ENCODE measurements at places on chromosomes 3 and 15.

DNA sequence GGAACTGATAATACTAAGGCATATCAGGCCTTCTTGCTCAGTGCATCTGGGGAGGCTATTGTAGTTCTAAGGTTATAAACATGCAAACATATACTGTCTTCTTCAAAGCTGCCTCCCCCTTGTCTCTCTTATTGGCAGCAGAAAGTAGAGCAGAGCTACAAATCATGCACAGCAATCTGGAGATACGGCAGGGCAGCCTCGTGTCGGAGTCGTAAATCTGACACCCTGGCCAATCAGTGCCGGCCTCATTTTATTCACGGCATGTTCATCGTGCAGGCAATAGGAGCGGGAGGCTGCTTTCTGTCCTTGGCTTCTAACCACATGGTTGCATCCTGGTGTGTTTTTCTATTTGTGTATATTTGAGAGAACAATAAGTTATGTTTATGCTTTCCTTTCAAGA lies 300.2 kb upstream of the CNTN6 start:
- DNase-seq, result no peak

- DNase-seq, result no peak
Measured at GRCh38 chr3:36895496-36896409, 49.1 kb downstream of the TRANK1 start.

DNA sequence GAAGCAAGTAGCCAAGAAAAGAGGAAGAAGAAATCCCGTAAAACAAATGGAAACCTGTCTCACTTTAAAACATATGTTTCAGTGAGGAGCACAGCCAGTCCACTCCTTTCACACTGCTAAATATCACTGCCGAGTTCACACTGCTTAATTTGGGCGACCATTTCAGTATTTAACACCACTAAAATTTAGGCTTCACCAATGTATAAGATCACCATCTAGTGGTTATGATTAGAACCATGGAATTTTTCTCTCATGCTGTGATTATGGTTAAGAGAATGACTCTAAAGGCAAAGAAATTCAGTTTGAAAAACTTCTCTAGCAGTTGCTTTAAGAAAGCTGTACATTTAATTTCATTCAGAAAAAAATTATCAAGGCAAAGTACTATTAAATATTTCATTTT lies 16.6 kb downstream of the SLC4A7 start:
- peak; percentile 9 for DNase-seq

GRCh38 chr3:111321786-111322185 lies 220.2 kb upstream of the CD96 start:
- peak; percentile 8 for DNase-seq

DNA sequence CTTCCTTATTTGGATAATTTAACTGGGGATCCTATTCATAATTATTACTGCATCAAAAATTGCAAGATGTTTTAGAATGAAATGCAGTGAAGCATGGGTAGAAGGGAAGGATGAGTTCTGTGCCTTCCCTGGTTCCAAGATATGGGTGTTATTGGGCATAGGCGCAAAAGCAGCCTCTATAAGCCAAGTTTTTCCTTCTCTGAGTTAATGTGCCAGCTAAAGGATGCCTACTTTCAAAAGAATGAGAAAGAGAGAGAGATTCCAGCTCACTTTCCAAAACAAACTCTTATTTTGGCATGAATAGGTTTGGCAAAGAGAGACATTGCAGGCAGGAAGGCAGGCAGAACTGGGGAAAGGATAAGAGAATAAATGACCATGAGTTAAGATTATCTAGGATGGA lies 270.2 kb downstream of the TAFA4 start:
- no peak for DNase-seq

- DNase-seq, result no peak
Measured at GRCh38 chr3:9108876-9109567, 140.4 kb downstream of the SRGAP3 start.

DNA sequence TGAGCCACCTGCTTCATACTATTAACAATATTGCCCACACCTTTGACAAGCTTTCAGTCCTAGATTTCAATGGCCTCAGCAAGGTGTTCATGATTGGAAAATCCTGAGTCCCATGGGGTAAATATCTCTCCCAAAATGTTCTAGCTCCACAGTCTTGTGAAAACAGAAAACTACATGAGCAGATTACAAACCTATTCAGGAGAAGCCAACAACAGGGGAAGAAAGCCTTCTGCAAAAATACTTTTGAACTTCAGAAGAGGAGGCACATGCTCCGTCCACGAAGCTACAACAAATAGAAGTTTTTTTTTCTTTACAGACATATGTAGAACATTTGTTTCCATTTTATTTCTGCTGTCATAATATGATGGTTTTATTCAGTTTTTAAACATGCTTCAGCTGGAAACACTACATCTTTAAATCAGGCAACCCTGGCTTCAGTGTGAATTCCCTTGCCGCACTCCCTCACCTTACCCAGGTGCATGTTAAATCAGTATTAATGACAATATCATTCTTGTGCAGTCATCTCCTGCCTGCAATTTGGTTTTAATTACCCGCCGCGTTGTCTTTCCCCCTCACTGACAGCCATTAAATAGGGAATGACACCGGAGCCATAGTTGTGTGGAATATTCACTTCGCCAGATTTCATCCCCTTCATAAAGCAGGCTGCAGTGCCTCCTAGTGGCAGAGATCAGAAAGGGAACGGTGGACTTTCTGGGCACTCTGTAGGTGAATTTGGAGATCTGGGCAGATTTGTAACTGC lies 725.5 kb upstream of the ARRDC4 start:
- DNase-seq, result peak; percentile 4

DNA sequence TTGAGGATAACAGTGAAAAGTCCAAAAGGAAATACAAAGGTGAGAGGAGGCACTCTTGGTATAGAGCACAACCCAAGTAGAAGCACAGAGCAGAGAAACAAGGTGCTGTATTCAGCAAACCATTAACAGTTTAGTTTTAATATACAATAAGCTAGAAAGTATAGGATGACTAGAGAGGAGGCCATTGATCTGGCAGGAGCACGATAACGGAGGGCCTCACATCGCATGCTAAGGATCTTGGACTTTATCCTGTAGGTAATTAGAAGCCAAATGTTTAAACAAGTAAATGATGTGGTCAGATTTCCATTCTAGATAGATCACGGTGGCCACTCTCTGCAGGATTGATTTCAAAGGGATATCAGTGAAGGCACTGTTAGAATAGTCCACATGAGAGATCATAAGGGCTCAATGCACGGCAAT lies 935.0 kb downstream of the ROBO1 start:
- DNase-seq, result no peak

DNA sequence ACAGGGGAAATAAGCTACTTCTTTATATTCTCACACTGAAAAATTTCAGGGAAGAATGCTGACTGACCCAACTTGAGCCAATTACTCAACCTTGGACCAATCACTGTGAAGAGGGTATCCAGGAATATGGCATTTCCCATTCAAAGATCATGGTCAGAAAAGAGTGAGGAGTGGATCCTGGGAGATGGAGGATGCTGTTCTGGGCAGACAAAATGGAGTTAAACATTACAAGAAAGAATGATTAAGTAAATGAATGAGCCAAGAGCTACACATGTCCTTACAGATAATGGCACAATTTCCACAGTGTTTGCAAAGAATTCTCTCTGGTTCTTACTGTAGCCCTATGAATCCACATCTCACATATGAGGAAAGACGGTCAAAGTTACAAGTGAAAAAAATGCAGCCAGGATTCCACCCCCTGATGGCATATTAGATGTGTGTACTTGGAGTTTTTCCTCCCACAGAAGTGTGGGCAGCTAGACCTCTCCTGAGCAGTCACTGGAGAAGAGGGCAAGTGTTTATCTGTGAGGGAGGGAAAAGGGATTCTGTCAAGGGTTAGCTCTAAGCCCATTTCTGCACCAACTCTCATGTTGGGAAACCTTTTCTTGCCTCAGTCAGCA lies 33.8 kb downstream of the AMOTL2 start:
- no peak for DNase-seq

DNA sequence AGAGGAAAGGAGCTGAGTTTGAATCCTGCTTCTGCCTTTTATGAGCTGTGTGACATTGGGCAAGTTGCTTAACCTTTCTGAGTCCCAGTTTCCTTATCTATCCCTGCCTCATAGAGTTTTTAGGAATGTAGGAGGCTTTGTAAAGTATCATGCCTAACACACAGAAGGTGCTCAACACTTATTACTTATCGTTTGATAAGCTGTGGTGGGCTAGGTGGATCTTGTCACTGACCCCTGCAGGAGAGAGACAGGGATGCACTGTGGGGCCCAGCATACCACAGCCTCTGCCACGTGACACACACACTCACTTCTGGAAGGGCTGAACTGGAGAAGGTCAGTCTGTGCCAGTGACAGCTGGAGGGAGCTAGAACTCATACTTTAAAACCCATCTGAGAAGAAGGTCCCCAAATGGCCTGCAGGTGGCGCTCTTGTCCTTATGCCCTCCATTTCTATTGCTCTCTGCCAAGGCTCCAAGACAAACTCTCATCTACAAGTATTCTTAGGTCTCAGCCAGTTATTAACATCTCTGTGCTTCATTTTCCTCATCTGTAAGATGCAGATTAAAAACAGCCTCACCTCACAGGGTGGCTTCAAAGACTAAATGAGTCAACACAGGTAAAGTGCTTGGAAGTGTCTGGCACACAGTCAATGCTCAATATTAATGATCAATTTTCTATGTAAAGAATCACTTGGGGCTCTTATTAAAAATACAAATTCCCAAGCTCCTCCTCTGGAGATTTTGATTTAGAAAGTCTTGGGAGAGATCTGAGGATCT lies 57.5 kb upstream of the HACD2 start:
- DNase-seq, result peak; percentile 62

- DNase-seq, result peak; percentile 52
Measured at GRCh38 chr3:107506458-107506857, 16.3 kb upstream of the BBX start.

DNA sequence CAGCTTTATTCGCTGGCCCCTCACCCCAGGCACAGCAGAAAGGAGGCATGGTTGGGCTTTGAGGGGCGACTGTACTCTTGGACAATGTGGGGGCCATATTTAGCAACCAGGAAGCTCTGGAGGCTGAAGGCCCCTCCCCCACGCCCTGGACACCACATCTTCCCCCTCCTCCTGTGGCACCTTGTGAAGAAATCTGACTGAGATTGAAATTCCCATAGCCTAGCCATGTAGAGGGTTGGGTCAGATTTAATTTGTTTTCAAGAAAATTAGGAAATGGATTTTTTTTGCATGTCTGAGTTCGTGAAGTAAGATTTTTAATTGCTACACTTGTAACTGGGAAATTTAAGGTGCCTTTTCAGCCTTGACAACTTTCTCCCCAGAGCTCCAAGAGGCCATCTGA lies 24.5 kb downstream of the FSD2 start:
- DNase-seq, result no peak

DNA sequence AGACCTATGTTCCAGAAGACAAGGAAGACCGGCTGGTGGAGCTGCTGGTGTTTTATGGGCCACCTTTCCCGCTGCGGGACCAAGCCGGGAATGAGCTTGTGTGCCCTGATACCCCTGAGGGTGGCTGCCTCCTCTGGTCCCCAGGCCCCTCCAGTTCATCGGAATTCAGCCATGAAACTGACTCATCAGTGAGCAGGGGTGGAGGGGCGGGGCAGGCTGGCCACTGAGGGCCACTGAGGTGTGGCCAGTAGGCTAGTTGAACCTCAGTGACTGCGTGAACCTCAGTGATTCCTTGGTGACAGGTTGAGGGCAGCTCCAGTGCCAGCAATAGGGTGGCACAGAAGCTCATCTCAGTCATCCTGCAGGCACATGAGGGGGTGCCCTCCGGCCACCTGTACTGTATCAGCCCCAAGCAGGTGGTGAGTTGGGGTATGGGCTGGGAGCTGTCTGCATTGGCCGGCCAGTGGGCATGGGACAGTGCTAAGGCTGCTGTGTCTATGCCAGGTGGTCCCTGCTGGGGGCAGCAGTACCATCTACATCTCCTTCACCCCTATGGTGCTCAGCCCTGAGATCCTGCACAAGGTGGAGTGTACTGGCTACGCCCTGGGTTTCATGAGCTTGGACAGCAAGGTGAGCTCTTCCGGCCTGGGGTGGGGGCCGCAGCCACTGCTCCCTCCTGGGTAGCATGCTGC lies 20.3 kb downstream of the ACAA1 start:
- DNase-seq, result no peak

- DNase-seq, result no peak
Measured at GRCh38 chr3:142077859-142078500, 71.4 kb downstream of the TFDP2 start.

- no peak for DNase-seq
Measured at GRCh38 chr3:40701016-40701588, 176.3 kb downstream of the ZNF621 start.

GRCh38 chr3:160545504-160545871 lies 19.9 kb downstream of the KPNA4 start:
- no peak for DNase-seq

- DNase-seq, result no peak
Measured at GRCh38 chr3:58779934-58780333, 113.4 kb upstream of the FAM3D start.

DNA sequence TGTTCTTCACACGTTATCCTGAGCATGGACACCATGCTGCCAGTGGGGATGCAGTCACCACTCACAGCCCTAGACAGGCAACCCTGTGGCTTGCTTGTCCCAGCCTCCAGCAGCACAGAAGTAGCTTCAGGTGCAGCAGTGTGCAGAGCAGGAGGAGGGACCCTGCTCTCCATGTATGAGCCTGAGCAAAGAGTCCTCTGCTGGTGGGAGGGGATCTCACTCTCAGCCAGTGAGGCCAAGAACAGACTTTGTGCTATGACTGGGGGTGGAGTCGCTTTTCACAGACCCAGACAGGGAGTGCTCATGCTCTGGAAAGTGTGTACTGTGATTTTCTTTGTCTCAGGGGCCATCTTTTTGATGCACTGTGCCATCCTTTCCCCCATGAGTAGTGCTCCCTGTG lies 66.1 kb upstream of the NDN start:
- no peak for DNase-seq

DNA sequence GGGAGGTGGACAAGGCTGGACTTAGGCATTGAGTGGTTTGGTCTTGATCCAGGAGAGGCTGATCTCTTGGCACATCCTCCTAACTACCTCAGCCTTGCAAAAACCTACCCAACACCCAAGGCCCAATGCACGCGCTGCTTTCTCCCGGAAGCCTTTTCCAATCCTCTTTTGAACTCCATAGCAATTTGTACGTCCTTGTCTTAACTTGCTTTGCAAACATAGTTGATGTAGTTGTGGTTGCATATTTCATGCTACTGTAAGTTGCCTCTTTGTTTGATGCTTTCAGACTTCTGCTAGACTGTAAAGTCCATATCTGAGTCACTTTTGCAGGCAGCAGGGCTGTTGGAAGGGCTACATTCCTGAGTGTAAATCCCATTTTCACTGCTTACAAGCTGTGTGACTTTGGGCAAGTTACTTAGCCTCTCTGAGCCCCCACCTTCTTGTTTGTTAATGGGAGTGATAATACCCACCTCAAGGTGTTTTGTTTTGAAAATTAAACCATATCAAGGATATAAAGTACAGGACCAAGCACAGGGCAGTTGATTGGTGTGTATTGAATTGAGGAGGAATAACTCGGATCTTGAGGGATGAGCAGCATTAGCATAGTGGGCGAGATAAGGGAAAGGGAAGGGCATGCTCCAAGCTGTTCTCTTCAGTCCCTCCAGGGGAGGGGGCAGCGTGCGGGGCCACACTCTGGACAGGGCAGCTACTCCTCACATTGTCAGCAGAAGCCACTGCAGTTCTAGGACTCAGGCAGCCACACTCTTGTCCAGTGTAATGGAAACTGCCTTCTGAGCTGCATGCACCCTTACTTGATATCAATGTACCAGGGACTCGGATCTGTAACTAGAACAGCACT lies 28.8 kb downstream of the SIAH2 start:
- no peak for DNase-seq

Data from NCI-H2171 treated with DMSO at 0.1 percent for 48 hours (cell line).